Mesothelial cell of epicardium (in vitro differentiated cells): ENCODE measurements at places on chromosomes 2 and 18. TPM values are rescaled to one million over a fixed set of nuclear protein-coding genes. Genes with fewer than 3 reads are reported as not detected.
A peak's percentile ranks its signal among the peaks of the same experiment; 100 is the strongest.

GRCh38 chr2:154707994-154708575, 9.6 kb downstream of the KCNJ3 start:
- H3K27me3 ChIP-seq: no peaks in the 10 kb centered on the region
- H3K36me3 ChIP-seq: no peaks in the 10 kb centered on the region
- no peak overlapping the region for H3K27ac ChIP-seq
- no peak for DNase-seq
- H3K4me1 ChIP-seq: peaks cover 4% of the 10 kb centered on the region

GRCh38 chr2:66569974-66570373, 135.0 kb downstream of the MEIS1 start:
- H3K4me1 ChIP-seq: peaks cover 78% of the 10 kb centered on the region
- H3K36me3 ChIP-seq: peaks cover 19% of the 10 kb centered on the region
- no peaks in the 10 kb centered on the region for H3K27me3 ChIP-seq
- H3K27ac ChIP-seq: peak overlapping the region; percentile 94

HOXD13 gene
- total RNA-seq: 0.49 to 0.63 TPM (median 0.56 TPM) in 3 replicates

DNA sequence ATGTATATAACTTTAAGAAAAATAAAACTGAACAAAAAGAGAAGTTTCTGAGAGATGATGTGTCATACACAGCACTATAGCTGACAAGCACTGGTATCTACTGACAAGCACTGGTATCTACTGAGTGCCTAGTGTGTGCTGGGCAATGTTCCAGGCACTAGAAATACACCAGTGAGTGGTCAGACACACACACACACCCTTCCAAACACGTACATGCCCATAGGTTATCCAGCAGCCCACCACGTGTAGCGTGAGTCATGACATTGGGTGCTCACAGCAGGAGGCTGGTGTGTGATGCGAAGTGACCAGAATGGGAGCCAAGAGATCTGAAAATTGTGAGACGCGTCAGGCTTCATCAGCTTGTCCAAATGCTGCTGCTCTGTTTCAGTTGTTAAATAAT, 12.2 kb upstream of the GNAL start:
- H3K27ac ChIP-seq: no peak overlapping the region
- DNase-seq: no peak
- H3K36me3 ChIP-seq: no peaks in the 10 kb centered on the region
- peaks cover 52% of the 10 kb centered on the region for H3K27me3 ChIP-seq
- H3K4me1 ChIP-seq: no peaks in the 10 kb centered on the region

- no peak for DNase-seq
- H3K4me3 ChIP-seq: no peak overlapping the region
These were observed 10.5 kb upstream of the BBS5 start for GRCh38 chr2:169468841-169469240.

DNA sequence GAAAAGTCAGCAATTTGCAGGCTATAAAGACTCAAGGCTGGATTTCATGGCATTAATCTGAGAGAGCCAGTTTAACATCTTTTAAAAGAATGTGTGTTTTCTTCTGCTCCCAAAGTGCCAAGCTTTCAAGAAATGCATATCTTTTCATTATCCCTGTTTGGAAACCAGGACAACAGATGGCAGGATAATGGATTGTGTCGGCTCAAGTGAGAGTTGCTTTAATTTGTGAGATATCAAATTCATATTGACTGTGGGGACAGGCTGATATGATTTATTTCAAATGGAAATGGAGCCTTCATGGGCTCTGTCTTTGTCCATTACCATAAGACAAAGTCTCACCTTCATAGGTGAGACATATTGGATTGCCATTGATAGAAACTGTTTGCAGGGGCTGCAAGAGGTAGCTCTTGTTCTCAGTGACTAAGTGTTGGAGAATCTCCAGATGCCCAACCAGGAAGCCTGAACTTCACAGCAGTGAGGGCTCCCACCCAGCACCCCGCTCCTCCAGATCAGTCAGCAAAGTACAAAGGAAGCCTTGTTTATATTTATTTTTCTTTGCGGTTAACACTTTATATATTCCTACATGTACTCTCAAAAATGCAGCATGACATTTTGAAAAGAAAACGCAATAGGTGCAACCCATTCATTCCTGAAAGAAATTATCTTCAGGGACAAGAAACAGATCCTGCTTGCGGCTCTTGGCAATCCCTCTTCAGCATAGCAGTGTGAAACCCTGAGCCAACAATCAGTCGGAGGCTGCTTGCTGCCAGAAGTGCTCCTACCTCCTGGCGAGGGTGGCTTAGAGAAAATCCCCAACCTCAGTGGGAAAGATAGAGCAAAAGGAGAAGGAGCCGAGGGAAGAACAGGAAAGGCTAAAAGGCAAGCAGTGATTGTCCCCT, 65.8 kb upstream of the ATL2 start:
- H3K4me3 ChIP-seq: no peak overlapping the region
- DNase-seq: no peak
- H3K4me1 ChIP-seq: peaks cover 74% of the 10 kb centered on the region
- H3K27ac ChIP-seq: peak overlapping the region; percentile 77
- no peaks in the 10 kb centered on the region for H3K36me3 ChIP-seq
- peaks cover 16% of the 10 kb centered on the region for H3K27me3 ChIP-seq

DNA sequence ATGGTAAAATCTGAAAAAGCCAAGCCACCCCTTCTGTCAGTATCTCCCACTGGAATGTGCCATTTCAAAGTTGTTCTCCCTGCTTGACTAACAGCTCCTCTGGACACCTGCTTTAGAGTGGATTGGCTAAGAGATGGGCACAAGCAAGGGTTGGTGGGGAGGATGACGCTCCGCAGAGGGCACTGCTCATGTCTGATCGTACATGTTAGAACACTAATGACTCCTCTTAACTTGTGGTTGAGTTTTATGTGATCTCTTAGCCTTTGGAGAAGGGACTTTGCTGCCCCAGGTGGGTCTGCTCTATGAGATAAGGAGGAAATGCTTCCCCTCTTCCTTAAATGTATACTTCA, 8.2 kb upstream of the KIAA2012 start:
- H3K4me1 ChIP-seq: peaks cover 52% of the 10 kb centered on the region
- peak overlapping the region; percentile 28 for H3K27ac ChIP-seq
- H3K4me3 ChIP-seq: no peak overlapping the region
- no peaks in the 10 kb centered on the region for H3K27me3 ChIP-seq

NBEAL1 gene
- total RNA-seq: 30.6 to 36.6 TPM (median 33.0 TPM) in 3 replicates

- no peaks in the 10 kb centered on the region for H3K4me1 ChIP-seq
- DNase-seq: no peak
- H3K27ac ChIP-seq: no peak overlapping the region
- no peaks in the 10 kb centered on the region for H3K27me3 ChIP-seq
These were observed 291.2 kb upstream of the SESTD1 start for GRCh38 chr2:179555691-179556283.

GRCh38 chr2:239194731-239195317, 206.0 kb downstream of the HDAC4 start:
- no peak for DNase-seq
- no peaks in the 10 kb centered on the region for H3K27me3 ChIP-seq
- peaks cover 4% of the 10 kb centered on the region for H3K4me1 ChIP-seq
- no peak overlapping the region for H3K4me3 ChIP-seq
- H3K27ac ChIP-seq: no peak overlapping the region

DNA sequence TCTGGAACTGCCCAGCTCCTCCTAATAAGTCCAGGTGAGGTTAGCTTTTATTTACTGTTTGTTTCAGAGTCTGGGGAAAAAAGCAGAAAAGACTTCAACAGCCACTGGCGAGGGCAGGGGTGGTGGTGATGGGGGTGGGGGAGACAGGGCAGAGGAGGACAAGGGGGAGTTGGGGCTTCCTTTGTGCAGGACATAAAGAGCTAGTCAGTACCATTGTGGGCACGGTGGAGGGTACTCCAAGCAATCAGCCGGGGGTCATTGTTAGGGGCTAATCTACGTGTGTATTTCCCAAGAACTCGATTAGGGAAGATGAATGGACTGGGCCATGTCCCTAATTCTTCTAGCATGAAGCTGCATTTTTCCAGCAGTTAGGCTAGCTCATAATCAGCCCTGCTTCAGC, 2.8 kb upstream of the RAX start:
- DNase-seq: no peak
- no peak overlapping the region for H3K4me3 ChIP-seq
- H3K27me3 ChIP-seq: peaks cover 93% of the 10 kb centered on the region
- no peaks in the 10 kb centered on the region for H3K36me3 ChIP-seq
- peaks cover 8% of the 10 kb centered on the region for H3K4me1 ChIP-seq

GRCh38 chr18:63238693-63239075, 80.9 kb downstream of the BCL2 start:
- H3K27me3 ChIP-seq: no peaks in the 10 kb centered on the region
- H3K27ac ChIP-seq: peak overlapping the region; percentile 89
- no peak for DNase-seq
- peaks cover 31% of the 10 kb centered on the region for H3K4me1 ChIP-seq
- H3K4me3 ChIP-seq: no peak overlapping the region
- H3K36me3 ChIP-seq: no peaks in the 10 kb centered on the region

GRCh38 chr18:51943281-51943680, 396.7 kb upstream of the DCC start:
- H3K4me3 ChIP-seq: no peak overlapping the region
- no peaks in the 10 kb centered on the region for H3K36me3 ChIP-seq
- no peaks in the 10 kb centered on the region for H3K27me3 ChIP-seq
- no peaks in the 10 kb centered on the region for H3K4me1 ChIP-seq
- H3K27ac ChIP-seq: no peak overlapping the region

- no peak for DNase-seq
- no peaks in the 10 kb centered on the region for H3K36me3 ChIP-seq
- no peaks in the 10 kb centered on the region for H3K27me3 ChIP-seq
These were observed 1702.6 kb upstream of the LRRTM1 start for GRCh38 chr2:82007071-82007664.

DNA sequence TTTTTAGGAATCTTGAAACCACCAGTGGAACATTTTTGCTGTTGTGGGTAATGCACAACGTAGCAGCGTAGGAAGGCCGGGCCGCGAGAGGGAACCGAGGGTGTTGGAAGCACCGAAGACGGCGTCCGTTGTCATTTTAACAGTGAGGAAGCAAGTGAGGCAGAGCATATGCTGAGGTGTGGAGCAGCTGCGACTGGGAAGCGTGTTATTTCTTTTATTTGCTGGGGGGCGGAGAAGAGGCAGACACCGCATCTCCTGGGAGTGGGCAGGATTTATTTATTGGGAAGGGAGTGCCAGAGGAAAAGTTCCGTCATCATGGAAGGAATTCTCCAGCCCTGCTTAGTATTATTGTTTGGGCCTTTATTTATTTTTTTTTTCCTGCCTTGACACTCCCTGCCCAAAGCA, 232.8 kb downstream of the KLHL29 start:
- peak overlapping the region; percentile 93 for H3K27ac ChIP-seq
- H3K27me3 ChIP-seq: no peaks in the 10 kb centered on the region
- H3K36me3 ChIP-seq: peaks cover 4% of the 10 kb centered on the region
- no peak for DNase-seq
- H3K4me1 ChIP-seq: peaks cover 34% of the 10 kb centered on the region

- no peak for DNase-seq
- peaks cover 4% of the 10 kb centered on the region for H3K4me1 ChIP-seq
- H3K27ac ChIP-seq: no peak overlapping the region
- H3K4me3 ChIP-seq: no peak overlapping the region
- H3K27me3 ChIP-seq: no peaks in the 10 kb centered on the region
These were observed 48.1 kb downstream of the HPCAL1 start for GRCh38 chr2:10350761-10351160.

ANKRD53 gene
- total RNA-seq: 3.6 to 4.9 TPM (median 4.0 TPM) in 3 replicates

DNA sequence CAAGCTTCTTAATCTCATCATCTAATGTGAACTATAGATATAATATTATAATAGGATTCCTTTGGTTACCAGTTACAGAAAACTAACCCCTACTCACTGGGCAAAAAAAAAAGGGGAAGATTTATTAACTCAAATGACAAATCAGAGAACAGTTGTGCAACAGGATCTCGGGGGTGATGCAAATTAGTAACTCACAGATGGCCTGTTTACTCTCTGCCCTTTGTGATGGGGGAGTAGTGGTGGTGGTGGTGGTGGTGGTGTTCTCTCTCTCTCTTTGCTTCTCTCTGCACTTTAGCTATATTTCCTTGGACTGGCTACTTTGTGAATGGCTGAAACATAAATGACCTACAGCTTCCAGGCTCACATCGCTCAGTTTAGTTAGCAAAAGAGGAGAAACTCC, 59.0 kb downstream of the TMEM247 start:
- peaks cover 22% of the 10 kb centered on the region for H3K4me1 ChIP-seq
- DNase-seq: no peak
- H3K27ac ChIP-seq: no peak overlapping the region

GRCh38 chr2:197558393-197558792, 42.5 kb downstream of the MOB4 start:
- no peaks in the 10 kb centered on the region for H3K27me3 ChIP-seq
- H3K36me3 ChIP-seq: peaks cover 15% of the 10 kb centered on the region
- no peaks in the 10 kb centered on the region for H3K4me1 ChIP-seq
- no peak overlapping the region for H3K4me3 ChIP-seq
- no peak for DNase-seq

CCDC178 gene
- 3.0 to 3.9 TPM (median 3.1 TPM) in 3 replicates for total RNA-seq

MARCO gene
- 0.22 to 0.41 TPM (median 0.33 TPM) in 3 replicates for total RNA-seq

- H3K27me3 ChIP-seq: peaks cover 4% of the 10 kb centered on the region
- H3K36me3 ChIP-seq: no peaks in the 10 kb centered on the region
- H3K4me3 ChIP-seq: no peak overlapping the region
- DNase-seq: no peak
- no peak overlapping the region for H3K27ac ChIP-seq
- H3K4me1 ChIP-seq: peaks cover 8% of the 10 kb centered on the region
These were observed 21.9 kb upstream of the DNAJC10 start for GRCh38 chr2:182694189-182694588.

DNA sequence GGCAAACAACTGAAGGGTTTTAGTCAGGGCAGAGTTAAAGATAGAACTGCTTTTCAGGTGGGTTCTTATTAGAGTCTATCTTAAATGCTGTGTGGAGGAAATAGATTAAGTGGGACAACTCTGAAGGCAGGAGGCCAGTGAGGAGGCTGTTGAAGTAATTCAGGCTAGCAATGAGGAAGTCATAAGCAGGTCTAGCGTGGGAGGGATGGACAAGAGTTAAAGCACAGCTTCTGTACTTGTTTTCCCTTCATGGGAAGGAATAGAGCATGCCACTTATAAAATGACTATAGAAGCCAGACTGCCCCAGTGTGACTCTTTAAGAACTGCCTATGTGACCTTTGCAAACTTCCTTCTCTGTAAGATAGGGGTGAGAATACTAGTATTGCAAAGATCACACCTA, 202.0 kb upstream of the LRRTM1 start:
- H3K27me3 ChIP-seq: no peaks in the 10 kb centered on the region

PSMA8 gene
- total RNA-seq: 0.22 TPM in 1 of 3 replicates, not detected in the others

- no peak overlapping the region for H3K27ac ChIP-seq
- DNase-seq: no peak
- H3K4me3 ChIP-seq: no peak overlapping the region
- H3K27me3 ChIP-seq: no peaks in the 10 kb centered on the region
These were observed 264.4 kb downstream of the KCNE4 start for GRCh38 chr2:223316342-223316741.

DNA sequence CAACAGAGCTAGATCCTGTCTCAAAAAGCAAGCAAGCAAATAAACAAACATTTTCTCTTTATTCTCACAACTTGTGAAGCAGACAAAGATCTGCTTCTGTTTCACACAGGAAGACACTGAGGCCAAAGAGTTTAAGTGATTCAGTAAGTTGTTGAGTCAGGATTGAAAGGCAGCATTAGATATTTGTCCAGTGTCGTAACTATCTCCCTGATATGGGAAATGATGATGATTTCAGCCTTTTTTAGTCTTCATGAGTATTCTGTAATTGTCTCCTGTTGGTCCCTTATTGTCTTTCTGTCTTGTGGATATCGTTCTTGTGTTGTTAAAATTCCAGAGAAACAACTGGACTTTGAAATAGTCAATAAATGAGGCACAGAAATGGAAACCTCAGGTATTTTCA, 59.6 kb downstream of the GATA6 start:
- H3K4me3 ChIP-seq: no peak overlapping the region
- H3K27ac ChIP-seq: no peak overlapping the region
- no peak for DNase-seq
- no peaks in the 10 kb centered on the region for H3K36me3 ChIP-seq

- no peak overlapping the region for H3K27ac ChIP-seq
- no peak for DNase-seq
- H3K36me3 ChIP-seq: no peaks in the 10 kb centered on the region
- peaks cover 7% of the 10 kb centered on the region for H3K4me1 ChIP-seq
These were observed 594.3 kb upstream of the REG3G start for GRCh38 chr2:78431241-78431640.
